ENCODE measurements at places on chromosomes 16 and 17.

- no peak for DNase-seq
Observed at GRCh38 chr17:13735444-13735843, 133.7 kb upstream of the HS3ST3A1 start.

- DNase-seq, result no peak
Observed at GRCh38 chr17:40460604-40460967, 17.3 kb downstream of the IGFBP4 start.

GRCh38 chr16:68128577-68129305 is 43.6 kb downstream of the NFATC3 start:
- no peak for DNase-seq

DNA sequence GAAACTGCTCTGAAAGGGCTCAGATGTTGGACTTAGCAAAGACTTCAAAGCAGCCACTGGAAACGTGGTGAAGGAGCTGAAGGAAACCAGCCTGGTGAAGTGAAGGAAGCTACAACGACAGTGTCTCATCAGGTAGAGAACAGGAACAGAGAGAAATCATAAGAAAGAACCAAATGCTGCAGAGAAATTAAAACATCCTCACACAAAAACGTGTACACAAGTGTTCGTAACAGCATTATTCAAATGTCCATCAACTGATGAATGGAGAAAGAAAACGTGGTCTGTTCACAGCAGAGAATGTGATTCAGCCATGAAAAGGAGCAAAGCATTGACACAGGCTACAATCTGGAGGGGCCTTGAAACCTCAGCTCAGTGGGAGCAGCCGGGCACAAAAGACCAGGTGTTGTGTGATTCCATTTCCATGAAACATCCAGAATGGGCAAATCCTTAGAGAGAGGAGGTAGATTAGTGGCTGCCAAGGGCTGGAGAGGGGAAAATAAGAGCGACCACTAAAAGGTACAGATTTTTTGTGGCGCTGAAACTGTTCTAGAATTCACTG is 26.9 kb downstream of the IFT140 start:
- no peak for DNase-seq

DNA sequence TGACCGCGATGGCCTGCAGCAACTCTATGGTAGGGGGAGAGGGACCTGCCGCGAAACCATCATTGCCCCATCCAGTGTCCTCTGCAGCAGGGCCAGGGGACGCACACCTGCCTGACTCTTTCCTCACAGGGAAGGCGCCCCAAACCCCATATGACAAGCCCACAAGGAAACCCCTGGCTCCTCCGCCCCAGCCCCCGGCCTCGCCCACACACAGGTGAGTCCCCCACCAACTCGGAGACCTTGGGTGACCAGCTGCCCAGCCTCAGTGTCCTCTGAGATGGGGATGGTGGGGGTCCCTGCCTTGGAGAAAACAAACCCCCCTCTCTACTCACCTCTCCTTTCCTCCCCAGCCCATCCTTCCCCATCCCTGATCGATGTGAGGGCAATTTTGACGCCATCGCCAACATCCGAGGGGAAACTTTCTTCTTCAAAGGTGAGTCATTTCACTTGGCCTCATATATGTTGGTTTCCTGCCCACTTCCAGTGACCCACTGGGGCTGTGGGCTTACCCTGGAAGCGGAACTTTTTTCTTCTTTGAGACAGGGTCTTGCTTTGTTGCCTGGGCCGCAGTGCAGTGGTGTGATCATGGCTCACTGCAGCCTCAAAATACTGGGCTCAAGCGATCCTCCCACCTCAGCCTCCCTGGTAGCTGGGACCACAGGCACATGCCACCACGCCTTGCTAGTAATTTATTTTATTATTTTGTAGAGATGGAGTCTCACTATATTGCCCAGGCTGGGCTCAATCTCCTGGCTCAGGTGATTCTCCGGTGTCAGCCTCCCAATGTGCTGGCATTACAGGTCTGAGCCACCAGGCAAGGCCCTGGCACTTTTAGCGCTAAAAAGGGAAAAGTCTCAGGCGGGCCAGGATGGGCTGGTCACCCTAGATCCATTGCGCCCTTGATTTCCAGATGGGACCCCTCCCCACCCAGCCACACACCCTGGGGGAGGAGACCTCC is 8.0 kb upstream of the IL32 start:
- no peak for DNase-seq

- DNase-seq, result peak; percentile 52
Observed at GRCh38 chr17:1060991-1061390, 64.1 kb downstream of the TIMM22 start.

GRCh38 chr16:64910356-64910755 is 211.5 kb downstream of the CDH11 start:
- DNase-seq, result peak; percentile 71

GRCh38 chr16:7350806-7351205 is 18.2 kb downstream of the RBFOX1 start:
- DNase-seq, result no peak

GRCh38 chr16:74758801-74759200 is 15.8 kb downstream of the FA2H start:
- DNase-seq, result no peak

- no peak for DNase-seq
Observed at GRCh38 chr17:47252766-47253512, 688 bp upstream of the ITGB3 start.

GRCh38 chr17:60538726-60539125 is 12.7 kb upstream of the APPBP2 start:
- DNase-seq, result no peak

- DNase-seq, result no peak
Observed at GRCh38 chr17:60823515-60823914, 145.9 kb downstream of the BCAS3 start.

DNA sequence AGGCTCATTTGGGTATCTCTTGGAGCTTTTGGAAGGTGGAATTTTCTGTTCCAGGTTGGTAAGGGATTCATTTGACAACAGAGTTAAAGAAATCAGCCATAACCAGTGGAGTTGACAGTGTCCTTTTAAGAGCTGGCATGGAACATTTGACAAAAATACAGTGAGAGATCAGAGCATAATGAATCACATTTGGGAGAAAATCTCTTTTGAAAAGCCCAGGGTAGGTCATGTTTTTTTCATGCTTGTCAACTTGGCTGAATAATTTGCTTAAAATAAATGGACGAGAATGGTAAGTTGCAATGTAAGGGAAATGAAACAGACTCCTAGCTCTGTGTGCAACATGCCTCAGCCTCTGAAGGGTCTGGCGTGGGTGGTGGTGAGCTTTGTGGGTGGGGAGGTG is 235.3 kb upstream of the N4BP1 start:
- DNase-seq, result no peak

Measured in COLO829 (cell line).